Type B pancreatic cell (in vitro differentiated cells): ENCODE measurements at places on chromosomes 5 and 9. TPM values are rescaled to one million over a fixed set of nuclear protein-coding genes. Genes with fewer than 3 reads are reported as not detected.

CDC25C gene
- total RNA-seq: 4.1 and 17.2 TPM in 2 replicates

- DNase-seq: no peak
Observed at GRCh38 chr5:16064135-16064893, 115.3 kb downstream of the MARCHF11 start.

PCDHGA5 gene
- total RNA-seq: 0.39 and 0.88 TPM in 2 replicates

ADAMTS16 gene
- 2.0 and 23.3 TPM in 2 replicates for total RNA-seq
